T47D (cell line): ENCODE measurements at places on chromosomes 6 and 20.

DNA sequence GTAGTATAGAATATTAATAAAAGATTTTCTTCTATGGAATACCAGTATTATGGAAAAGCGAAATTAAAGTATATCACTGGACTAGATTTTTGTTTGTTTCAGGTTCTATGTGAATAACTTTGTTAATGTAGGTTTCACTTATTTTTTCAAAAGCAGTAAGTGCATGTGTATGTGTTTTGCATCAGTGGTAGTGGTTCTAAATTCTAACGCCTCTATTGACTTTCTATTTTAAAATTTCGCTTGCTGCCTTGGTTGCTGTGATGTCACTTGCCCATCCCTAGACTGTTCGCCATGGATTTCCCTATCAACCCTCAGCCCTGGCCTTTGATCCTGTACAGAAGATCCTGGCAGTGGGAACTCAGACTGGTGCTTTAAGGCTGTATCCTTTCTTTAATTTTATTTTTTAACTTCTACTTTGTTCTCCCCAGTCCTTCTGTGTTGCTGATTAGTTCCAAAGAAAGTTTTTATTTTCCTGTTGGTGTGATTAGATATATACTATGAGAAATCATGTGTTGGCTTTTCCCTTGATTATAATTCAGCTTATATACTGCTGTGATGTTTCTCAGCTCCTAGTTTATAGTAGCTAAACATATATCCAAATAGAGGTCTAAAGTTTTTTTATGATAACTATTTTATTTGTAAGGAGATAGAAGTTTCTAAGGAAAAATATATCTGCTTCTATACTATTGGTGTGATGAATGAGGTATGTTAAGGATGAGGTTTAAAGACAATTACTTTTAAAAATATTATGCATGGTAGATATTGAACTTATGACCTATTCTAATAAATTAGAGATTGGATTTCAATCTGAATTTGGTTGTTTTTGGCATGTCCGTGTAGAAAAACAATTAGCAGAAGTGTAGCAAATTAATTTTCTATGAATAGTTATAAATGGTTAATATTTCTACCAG lies 1.7 kb downstream of the STXBP5 start:
- no peak for DNase-seq

DNA sequence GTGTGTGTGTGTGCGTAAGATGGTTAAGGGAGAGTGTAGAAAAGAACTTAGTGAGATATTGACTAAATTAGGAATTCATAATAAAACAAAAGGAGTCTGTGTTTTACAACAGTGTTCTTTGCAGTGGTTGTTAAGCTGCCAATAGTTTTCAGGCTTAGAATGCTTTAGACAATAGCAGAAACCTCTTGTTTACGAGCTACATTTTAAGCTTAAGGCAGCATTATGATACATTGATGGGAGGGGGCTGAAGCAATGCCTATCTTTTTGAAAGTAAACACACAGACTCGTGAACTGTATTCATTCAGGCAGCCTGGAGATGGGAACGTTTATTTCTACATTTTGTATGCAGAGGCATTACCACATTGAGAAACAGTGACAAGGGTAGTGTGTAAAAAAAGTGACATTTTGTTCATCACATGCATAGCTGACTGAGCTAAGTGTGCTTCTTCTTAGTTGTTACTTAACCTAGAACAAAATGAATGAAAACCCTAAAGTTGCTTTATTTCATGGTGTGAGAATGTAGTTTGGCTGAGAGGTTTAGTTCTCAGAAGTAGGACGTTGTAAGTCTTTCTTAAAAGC lies 21.2 kb downstream of the CLVS2 start:
- DNase-seq: no peak

DNA sequence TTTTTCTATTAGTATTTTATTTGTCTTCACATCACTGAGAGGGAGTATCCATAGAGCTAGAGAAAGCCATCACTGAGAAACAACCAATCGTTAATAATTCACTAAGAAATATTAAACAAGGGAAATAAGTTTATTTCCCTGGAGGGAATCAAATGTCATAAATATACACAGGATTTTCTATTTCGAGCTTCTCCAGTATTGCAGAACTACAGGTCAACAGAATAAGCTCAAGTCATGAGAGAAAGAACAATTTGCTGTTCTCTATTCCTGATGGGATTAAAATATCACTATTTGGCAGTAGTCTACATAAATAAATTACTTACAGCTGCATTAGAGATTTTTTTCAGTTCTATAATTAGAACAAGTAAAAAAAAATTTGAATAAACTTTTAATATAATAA lies 2.2 kb upstream of the FAM162B start:
- no peak for DNase-seq

DNA sequence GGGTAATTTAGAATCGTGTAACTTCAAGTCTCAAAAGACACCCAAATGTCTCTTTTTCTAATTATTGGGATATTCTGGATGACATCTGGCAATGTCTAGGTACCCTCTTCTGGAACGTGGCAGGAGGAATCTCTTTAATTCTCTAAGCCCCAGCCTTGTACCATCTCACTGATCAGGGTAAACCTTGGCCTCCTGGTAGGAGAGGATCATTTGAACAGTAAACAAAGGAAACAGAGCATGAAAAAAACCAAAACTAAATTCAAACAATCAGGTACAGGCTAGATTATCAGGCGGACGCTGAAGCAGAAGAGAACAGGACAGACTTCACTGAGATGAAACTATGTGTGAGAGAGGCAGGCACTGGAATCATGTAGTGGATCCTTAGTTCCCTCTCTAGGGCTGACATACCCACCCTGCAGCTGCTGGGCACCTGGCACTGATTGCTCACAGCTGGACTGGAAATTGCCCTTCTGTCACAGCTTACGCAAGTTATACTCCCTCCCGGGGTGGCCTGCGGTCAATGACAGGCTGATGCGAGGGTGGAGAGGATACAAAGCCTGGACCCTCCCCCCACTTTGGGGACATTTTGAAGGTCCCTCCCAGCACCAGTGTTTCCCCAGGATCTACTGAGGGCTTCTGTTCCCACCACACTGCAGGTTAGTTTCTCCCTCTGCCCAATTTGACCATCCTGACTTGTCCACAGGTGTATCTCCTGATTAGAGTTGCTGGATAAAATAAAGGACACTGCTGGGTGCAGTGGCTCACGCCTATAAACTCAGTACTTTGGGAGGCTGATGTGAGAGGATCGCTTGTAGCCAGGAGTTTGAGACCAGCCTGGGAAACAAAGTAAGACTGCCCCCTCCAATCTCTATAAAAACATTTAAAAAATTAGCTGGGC lies 20.6 kb upstream of the ZBTB24 start:
- DNase-seq: no peak

DNA sequence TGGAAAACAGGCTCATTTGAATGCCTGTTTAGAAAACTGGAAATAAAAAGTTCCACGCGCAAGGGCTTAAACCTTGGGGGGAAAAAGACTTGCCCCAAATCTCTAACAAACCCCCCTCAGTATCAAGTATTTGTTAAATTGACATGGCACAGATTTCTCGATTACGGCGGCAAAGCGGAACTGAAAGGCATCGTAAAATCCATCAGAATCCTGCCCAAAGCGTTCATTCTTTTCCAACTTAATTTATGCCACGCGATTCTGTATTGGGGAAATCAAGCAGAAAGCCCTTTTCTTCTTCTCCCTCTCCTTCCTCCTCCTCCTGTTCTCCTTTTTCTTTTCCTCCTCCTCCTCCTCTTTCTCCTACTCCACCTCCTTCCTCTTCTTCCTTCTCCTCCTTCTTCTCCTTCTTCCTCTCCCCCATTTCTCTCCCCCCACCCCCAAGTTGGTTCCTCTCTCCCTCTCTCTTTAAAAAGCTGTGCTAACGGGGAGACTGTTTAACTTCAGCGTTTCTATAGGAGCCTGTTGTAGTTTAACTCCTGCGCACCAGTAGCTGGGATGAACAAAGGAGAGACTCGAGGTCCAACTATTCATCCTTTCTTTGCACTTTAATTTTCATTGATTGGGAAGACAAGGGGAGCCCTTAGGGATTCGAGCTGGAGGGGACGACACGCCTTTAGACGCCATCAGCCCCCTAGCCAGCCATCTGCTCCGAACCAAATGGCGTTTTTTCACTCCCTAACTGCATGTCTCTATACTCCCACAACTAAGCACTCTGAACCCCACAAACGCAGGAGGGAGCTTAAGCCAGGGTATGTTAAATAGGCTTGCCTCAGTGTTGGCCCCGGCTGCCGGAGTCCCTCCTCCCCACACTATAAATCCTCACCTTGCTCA lies 2.7 kb upstream of the DLL1 start:
- no peak for DNase-seq

DNA sequence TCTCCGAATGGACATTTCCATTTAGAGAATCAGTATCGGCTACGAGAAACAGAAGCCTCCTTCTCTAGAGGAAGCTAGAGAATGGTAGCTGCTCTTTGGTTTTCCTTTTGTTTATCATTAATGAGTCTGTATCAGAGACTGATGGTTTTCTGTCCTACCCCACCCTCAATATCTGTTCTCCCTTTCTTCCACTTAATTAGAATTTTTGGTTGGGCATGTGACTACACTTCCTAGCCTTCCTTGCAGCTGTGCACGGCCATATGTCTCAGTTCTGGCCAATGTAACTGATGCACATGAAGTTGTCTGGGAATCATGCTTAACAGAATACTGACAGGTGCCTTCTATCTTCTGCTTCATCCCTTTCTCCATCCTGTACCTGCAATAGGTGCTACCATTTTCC lies 19.0 kb downstream of the RNF24 start:
- DNase-seq: no peak

- no peak for DNase-seq
Measured at GRCh38 chr6:97136626-97137358, 146.2 kb downstream of the MMS22L start.
